Stimulated activated naive CD4-positive, alpha-beta T cell (primary cell): ENCODE measurements at places on chromosomes 16 and 17.
A peak's percentile ranks its signal among the peaks of the same experiment; 100 is the strongest.

- DNase-seq: no peak
Observed at GRCh38 chr17:51442088-51442865, 181.9 kb downstream of the UTP18 start.

GRCh38 chr16:56382459-56382858 is 42.9 kb downstream of the AMFR start:
- no peak for DNase-seq

- no peak for DNase-seq
Observed at GRCh38 chr16:57594531-57595031, 33.8 kb upstream of the ADGRG1 start.

GRCh38 chr17:81031566-81032550 is 3.1 kb upstream of the BAIAP2 start:
- DNase-seq: no peak

DNA sequence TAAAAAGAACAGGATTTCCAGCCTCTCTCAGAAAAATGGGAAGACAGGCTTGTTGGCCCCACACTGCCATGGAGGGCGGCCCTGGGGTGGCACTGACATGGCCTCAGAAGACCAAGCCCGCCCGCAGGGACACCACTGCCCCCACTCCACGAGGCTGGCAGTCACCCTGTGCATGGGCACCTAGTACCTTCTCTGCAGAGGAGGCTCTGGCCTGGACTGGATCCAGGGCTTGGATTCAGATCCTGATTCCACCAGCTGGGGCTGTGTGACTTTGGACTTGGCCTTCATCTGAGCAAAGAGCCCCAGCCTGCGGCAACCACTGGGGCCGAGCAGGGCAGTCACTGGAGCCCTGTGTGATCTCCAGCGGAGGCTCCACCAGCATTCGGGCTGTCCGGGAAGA is 16.8 kb upstream of the FASN start:
- DNase-seq: no peak

DNA sequence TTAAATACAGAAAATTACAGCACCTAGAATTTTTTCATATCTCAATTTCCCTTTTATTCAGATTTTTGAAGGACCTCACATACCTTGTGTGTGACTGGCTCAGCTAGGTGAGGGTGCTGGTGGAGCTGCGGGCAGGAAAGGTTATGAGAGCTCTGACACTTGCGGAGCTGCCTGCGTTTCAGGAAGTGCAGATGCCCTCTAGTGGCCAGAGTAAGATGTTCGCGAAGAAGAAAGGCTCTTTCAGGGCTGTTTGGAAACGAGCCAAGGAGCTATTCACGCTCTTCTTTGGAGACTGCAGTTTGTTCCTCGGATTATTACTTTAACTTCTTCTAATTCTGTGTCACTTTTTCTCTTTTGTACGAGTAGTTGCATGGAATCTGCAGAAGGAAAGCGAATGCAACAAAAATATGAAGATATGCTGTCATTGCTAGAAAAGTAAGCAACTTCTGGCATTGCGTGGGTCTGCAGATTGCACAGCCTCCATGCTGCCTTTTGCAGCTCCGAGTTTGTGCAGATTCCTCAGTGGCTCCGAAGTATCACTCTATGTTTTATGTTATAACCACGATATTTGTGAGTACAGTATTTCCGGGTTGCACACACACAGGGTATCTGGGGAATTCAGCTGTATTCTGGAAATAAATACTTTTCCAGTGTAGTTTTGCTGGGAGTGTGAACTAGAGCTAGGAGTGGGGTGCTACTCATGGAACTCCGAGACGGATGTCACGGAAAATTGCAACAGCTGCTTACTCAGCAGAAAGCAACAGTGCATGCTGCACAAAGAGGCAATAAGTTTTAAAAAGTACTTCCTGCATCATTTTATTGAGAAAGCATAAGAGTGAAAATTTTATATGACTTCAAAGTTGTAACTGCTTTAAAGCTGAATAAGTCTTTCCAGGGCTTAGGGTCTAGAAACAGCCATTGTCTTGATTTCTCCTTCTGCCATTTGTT is 46.3 kb downstream of the DNAH9 start:
- peak; percentile 12 for DNase-seq

- DNase-seq: no peak
Observed at GRCh38 chr16:77610496-77610895, 111.8 kb upstream of the NUDT7 start.

DNA sequence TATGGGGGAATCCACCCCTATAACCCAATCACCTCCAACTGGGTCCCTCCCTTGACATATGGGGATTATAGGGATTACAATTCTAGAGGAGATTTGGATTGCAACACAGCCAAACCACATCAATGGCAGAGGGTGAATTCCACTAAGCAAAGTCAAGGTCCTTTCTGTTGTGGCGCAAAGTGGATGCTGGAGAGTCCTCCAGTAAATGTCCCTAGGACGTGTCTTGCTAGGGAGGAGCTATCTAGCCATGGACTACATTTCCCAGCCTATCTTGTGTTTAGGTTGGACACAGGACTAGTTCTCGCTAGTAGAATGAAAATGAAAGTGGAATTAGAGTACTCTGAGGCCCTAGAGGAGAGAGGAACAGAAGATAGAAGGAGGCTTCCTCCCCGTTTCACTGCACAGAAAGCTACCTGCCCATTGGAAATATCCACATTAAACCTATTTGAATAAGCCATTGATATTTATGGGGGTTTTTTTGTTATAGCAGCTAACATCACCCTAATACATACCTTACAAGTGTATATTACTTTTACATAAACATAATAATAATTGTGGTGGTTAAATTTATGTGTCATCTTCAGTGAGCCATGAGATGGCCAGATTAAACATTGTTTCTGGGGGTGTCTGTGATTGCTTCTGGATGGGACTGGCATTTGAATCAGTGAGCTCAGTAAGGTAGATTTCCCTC is 56.7 kb upstream of the ERCC4 start:
- DNase-seq: no peak
